ENCODE measurements at places on chromosomes 4 and X. TPM values are rescaled to one million over a fixed set of nuclear protein-coding genes. Genes with fewer than 3 reads are reported as not detected.

Gene GSX2
- total RNA-seq = not detected

DNA sequence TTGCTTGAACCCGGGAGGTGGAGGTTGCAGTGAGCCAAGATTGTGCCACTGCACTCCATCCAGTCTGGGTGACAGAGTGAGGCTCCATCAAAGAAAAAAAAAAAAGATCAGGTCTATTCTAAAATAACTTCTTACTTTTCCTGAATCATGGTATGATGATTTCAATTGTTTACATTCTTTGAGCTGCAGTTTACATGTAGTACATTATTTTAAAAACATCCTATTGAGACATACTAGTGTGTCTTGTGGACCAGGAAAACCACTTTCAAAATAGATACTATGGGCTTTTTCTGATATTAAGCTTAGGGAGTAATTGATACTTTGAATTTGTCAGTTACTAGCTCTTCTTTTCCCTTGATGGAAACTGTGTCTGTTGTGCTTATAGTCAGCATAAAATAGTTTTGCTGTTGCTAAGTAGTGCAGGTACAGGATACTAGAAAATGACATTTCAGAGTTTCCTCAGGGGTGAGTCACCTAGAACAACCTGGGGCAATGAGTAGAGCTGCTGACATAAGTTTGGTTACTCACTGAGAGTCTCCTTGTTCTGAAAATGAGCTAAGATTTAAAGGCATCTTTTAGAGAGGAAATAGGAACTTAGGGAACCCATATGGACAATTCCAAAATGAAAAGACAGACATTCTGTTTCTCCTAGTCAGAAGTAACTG is 53.2 kb upstream of the C4orf54 start:
- H3K4me1 ChIP-seq = no peaks in the 10 kb centered on the region
- H3K4me3 ChIP-seq = no peak overlapping the region
- H3K36me3 ChIP-seq = no peaks in the 10 kb centered on the region
- no peaks in the 10 kb centered on the region for H3K27me3 ChIP-seq
- no peak overlapping the region for H3K27ac ChIP-seq
- no peak for DNase-seq

GRCh38 chr4:164871673-164872072 is 5.3 kb upstream of the APELA start:
- H3K36me3 ChIP-seq = no peaks in the 10 kb centered on the region
- no peaks in the 10 kb centered on the region for H3K4me1 ChIP-seq
- no peak overlapping the region for H3K27ac ChIP-seq
- no peak overlapping the region for H3K4me3 ChIP-seq
- no peak for DNase-seq
- H3K27me3 ChIP-seq = peaks cover 4% of the 10 kb centered on the region

DNA sequence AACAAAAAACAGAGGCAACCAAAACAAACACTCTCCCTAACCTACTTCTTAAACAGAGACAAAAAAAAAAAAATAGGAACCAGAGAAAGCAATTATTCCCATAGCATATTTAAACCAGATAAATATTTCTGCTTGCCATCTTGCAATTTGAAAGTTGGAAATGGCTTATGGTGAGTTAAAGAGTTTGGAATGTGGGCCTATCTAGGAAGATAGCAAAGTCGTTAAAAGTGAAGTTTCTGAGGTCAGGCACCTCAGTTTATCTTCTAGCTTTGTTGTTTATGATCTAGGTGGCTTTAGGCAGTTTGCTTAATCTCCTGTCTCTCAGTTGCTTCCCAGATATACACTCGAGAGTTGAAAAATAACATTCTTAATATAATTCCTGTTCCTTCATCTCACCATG is 284.2 kb downstream of the KCNIP4 start:
- DNase-seq = no peak
- H3K4me1 ChIP-seq = no peaks in the 10 kb centered on the region
- no peak overlapping the region for H3K27ac ChIP-seq

Gene GRIA2
- total RNA-seq = not detected

DNA sequence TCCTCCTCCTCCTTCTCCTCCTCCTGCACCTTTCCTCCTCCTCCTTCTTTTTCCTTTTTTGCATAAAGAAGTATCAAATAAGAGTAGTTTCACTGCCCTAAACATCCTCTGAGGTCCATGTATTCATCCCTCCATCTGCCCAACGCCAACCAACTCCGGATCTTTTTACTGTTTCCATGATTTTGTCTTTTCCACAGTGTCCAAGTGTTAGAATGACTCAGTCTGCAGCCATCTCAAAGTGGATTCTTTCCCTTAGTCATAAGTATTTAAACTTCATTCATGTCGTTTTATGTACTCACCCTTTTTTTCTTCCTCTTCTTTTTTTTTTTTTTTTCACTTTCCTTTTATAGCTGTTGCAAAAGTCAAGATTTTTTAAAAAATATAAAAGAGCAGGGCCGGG is 12.9 kb downstream of the CSF2RA start:
- H3K27me3 ChIP-seq = peaks cover 5% of the 10 kb centered on the region
- no peak overlapping the region for H3K4me3 ChIP-seq
- no peak for DNase-seq
- H3K36me3 ChIP-seq = no peaks in the 10 kb centered on the region
- H3K27ac ChIP-seq = no peak overlapping the region
- peaks cover 2% of the 10 kb centered on the region for H3K4me1 ChIP-seq

Gene SOWAHD
- total RNA-seq = 1.2 TPM

DNA sequence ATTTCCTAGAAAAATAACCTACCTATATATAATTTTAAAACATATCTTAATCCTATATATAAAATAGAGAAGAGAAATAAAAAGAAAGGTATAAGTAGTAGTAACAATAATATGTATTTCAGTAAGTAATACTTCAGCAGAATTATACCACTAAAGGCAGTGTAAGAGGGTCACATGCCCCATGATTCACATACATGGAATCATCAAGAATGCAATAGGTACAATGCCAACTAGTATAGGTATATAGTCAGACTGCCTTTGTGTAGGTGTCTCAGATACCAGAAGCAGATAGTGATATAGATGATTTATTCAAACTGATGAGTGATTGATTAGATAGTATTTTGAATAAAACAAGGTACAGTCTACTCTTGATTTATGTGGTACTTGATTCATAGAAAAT is 9.4 kb downstream of the AIMP1 start:
- H3K4me1 ChIP-seq = peaks cover 14% of the 10 kb centered on the region
- H3K27ac ChIP-seq = no peak overlapping the region
- no peak for DNase-seq
- no peak overlapping the region for H3K4me3 ChIP-seq
- peaks cover 21% of the 10 kb centered on the region for H3K36me3 ChIP-seq

- H3K36me3 ChIP-seq = peaks cover 2% of the 10 kb centered on the region
- no peak for DNase-seq
- H3K27me3 ChIP-seq = peaks cover 34% of the 10 kb centered on the region
- peaks cover 14% of the 10 kb centered on the region for H3K4me1 ChIP-seq
- no peak overlapping the region for H3K27ac ChIP-seq
These were observed 69.7 kb upstream of the PPP3CA start for GRCh38 chr4:101417046-101417445.

GRCh38 chrX:154046940-154047610 is 27.4 kb upstream of the IRAK1 start:
- H3K36me3 ChIP-seq = peaks cover 62% of the 10 kb centered on the region
- H3K4me1 ChIP-seq = peaks cover 46% of the 10 kb centered on the region
- peak overlapping the region; percentile 52 for H3K27ac ChIP-seq
- no peak for DNase-seq
- no peak overlapping the region for H3K4me3 ChIP-seq
- no peaks in the 10 kb centered on the region for H3K27me3 ChIP-seq

Gene TCEAL9
- total RNA-seq = 2.0 TPM

- H3K36me3 ChIP-seq = no peaks in the 10 kb centered on the region
- H3K27ac ChIP-seq = no peak overlapping the region
- DNase-seq = no peak
- H3K27me3 ChIP-seq = no peaks in the 10 kb centered on the region
These were observed 630.3 kb upstream of the KLHL4 start for GRCh38 chrX:86887341-86887740.

- no peak overlapping the region for H3K4me3 ChIP-seq
- no peaks in the 10 kb centered on the region for H3K36me3 ChIP-seq
- no peak for DNase-seq
- no peak overlapping the region for H3K27ac ChIP-seq
- H3K4me1 ChIP-seq = no peaks in the 10 kb centered on the region
- H3K27me3 ChIP-seq = no peaks in the 10 kb centered on the region
These were observed 25.7 kb upstream of the MND1 start for GRCh38 chr4:153318696-153319320.

DNA sequence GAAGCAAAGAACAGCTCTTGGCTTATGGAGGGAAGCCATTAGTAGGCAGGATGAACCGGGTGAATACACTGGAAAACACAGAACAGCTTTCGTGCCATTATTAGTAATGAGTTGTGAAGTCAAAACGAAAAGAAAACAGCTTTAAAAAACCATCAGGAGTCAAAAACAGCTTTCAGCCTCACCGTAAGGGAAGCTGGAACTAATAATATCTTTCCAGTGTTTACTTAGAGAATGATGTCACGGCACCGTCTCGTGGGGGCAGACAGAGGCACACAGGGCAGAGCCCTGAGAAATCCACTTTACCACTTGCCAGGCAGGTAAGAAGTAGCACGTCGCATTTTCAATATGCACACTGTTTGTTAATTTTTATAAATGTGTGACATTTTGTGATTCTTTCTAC is 37.9 kb upstream of the HMX1 start:
- H3K36me3 ChIP-seq = no peaks in the 10 kb centered on the region
- no peak for DNase-seq
- no peak overlapping the region for H3K27ac ChIP-seq
- no peak overlapping the region for H3K4me3 ChIP-seq

GRCh38 chr4:6228158-6229067 is 28.1 kb upstream of the JAKMIP1 start:
- H3K4me3 ChIP-seq = no peak overlapping the region
- H3K27me3 ChIP-seq = peaks cover 30% of the 10 kb centered on the region
- DNase-seq = no peak

Gene SRPK3
- not detected for total RNA-seq

Gene PARM1
- 0.11 TPM for total RNA-seq

DNA sequence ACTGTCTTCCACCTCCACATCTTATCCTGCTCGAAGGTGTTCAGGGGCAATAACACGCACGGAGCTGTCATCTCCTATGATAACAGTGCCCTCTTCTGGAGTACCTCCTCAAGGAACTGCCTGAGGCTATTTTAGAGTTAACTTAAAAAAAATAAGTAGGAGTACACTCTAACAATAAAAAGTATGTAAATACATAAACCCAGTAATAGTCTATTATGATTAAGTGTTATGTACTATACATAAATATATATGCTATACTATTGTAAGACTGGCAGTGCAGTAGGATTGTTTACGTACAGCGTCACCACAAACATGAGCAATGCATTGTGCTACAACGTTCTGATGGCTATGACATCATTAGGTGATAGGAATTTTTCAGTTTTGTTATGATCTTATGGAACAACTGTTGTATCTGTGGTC is 34.5 kb upstream of the TLR2 start:
- no peak for DNase-seq
- H3K4me1 ChIP-seq = peaks cover 27% of the 10 kb centered on the region
- no peaks in the 10 kb centered on the region for H3K27me3 ChIP-seq
- no peaks in the 10 kb centered on the region for H3K36me3 ChIP-seq

DNA sequence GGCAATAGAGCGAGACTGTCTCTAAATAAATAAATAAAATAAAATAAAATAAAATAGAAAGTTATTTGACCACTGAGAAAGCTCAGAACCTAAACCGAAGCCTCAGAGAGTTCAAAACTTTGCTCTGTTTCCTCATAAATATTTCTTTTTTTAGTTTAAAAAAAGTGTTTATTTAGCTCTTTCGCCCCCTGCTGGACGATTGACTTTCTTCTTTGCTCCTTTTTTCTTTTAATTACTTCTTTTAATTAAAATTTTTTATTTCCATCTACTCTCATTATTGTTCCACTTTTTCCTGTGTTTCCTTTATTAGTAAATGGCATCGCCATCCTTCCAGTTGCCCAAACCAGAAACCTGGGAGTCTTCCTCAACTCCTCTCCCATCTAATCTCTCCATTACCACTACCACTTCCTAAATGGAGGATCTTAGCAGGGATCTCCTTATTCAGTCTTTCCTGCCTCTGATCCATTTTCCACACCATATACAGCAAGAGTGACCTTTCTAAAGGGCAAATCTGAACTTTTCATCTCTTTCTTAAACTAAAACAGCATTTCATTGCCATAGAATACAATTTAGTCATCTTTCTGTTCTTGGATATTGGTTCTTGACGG is 728 bp upstream of the IL13RA2 start:
- DNase-seq = no peak
- no peak overlapping the region for H3K4me3 ChIP-seq
- H3K27ac ChIP-seq = no peak overlapping the region
- H3K27me3 ChIP-seq = no peaks in the 10 kb centered on the region

- H3K36me3 ChIP-seq = peaks cover 13% of the 10 kb centered on the region
- no peaks in the 10 kb centered on the region for H3K27me3 ChIP-seq
- H3K4me1 ChIP-seq = peaks cover 35% of the 10 kb centered on the region
- peak; percentile 86 for DNase-seq
These were observed at the start of gene LRBA for GRCh38 chr4:151014521-151015458. Gene LRBA (minus strand): TSS chr4:151015284. CDS start chr4:151014642, 642 bp downstream.

DNA sequence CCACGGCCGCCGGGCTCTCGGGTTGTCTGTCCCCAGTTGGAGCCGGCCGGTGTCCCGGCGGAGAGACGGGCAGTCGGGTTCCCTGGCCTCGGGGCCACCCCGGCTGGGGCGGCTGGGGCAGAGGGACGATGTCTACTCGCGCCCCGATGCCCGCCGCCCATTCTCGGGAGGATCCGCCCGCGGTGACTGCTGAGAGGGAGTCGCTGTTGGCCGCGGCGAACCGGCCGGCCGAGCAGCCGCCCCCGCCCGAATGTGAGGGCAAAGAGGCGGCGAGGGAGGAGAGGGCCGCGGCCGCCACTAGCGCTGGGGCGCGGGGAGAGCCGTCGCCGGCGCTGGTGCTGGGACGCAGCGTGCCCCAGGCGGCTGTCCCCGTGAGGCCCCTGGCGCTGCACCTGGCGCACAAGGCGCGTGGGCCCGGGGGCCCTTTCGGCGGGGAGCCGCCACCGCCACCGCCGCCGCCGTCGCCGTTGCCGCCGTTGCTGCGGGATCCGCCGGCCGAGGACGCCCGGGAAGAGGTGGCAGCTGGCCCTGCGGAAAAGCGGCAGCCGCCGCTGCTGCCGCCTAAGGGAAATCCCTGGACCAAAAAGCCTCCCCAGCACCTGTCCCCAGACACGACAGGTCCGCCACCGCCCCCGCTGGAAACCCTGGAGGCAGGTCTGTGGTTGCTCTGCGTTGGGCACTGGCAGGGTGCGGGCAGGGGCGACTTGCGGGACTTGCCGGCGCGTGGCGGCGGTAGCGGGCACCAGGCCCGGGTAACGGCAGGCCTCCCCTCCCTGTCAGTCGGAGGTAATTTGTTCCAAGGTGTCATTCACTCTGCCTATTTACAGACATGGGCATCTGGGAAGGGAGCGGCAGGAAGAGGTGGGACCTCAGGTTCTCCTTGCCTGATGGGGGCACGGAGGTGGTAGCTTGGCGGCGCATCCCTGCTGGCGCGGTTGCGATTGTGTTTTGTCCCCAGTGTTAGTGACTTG is 739 bp downstream of the LARP1B start:
- no peaks in the 10 kb centered on the region for H3K27me3 ChIP-seq
- H3K4me3 ChIP-seq = peak overlapping the region; percentile 86
- peak overlapping the region; percentile 59 for H3K27ac ChIP-seq
- DNase-seq = peak; percentile 25
- peaks cover 7% of the 10 kb centered on the region for H3K4me1 ChIP-seq

Gene TMPRSS11F
- not detected for total RNA-seq
